Esophagus muscularis mucosa (tissue), 4 donors: ENCODE measurements at places on chromosomes 16 and 17. TPM values are rescaled to one million over a fixed set of nuclear protein-coding genes. Genes with fewer than 3 reads are reported as not detected.

Gene PPP1R27
- not detected for total RNA-seq

Gene GEMIN4
- 21.2 TPM for total RNA-seq

Gene CCL16
- not detected for total RNA-seq

Gene TRIM25
- total RNA-seq, result 19.9 TPM

Gene CUEDC1
- 51.9 TPM for total RNA-seq

GRCh38 chr17:74404218-74404617 is 27.7 kb upstream of the GPRC5C start:
- H3K36me3 ChIP-seq, result no peaks in the 10 kb centered on the region
- DNase-seq, result no peak
- no peaks in the 10 kb centered on the region for H3K4me1 ChIP-seq

- H3K36me3 ChIP-seq, result no peaks in the 10 kb centered on the region
- no peaks in the 10 kb centered on the region for H3K27me3 ChIP-seq
- H3K4me1 ChIP-seq, result no peaks in the 10 kb centered on the region
- no peak overlapping the region for H3K27ac ChIP-seq
- no peak for DNase-seq
These were observed 8.7 kb upstream of the ZNF469 start for GRCh38 chr16:88373927-88374492.

GRCh38 chr17:32852811-32853210 is 24.1 kb downstream of the MYO1D start:
- no peak for DNase-seq
- H3K36me3 ChIP-seq, result no peaks in the 10 kb centered on the region
- H3K4me3 ChIP-seq, result no peak overlapping the region
- no peaks in the 10 kb centered on the region for H3K4me1 ChIP-seq

DNA sequence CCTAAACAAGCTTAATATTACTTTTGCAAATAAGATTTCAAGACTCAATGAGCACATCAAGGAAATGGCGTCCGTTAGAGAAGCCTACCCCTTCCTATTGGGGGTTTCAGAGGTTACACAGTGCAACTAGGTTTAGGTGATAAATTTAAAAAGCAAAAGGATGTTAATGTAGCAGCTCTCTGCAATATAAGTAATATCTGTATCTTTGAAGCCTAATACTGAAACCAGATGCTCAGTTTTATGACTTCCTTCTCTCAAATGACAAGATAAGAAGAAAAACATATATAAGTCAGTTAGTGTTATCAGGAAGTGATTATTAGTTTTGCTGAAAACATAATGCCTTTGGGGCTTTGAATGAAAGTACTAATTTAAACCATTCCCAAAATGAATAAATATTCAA is 54.3 kb upstream of the MED13 start:
- no peaks in the 10 kb centered on the region for H3K4me1 ChIP-seq
- no peaks in the 10 kb centered on the region for H3K27me3 ChIP-seq
- H3K27ac ChIP-seq, result no peak overlapping the region
- H3K4me3 ChIP-seq, result no peak overlapping the region

GRCh38 chr17:30429155-30429554 is 48.1 kb upstream of the GOSR1 start:
- H3K4me3 ChIP-seq, result no peak overlapping the region
- peak overlapping the region; percentile 66 for H3K27ac ChIP-seq
- DNase-seq, result no peak
- no peaks in the 10 kb centered on the region for H3K27me3 ChIP-seq

DNA sequence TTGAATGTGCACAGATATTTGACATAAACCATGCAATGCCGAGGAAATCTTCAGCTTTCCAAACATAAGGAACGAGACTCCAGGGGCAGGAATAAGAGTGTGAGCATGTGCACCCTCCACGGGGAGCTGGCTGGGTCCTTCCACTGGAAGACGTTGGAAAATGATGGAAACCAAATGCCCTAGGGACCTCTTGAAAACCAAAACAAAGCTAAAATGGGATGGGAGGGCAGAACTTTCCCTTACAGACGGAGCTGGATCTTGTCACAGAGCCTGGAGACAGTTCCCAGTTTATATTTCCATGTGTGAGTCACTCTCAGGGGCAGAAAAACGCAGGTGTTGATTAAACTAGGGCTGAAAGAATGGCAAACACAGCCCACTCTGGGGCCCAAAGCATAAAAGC is 34.4 kb upstream of the DNAH17 start:
- H3K27me3 ChIP-seq, result no peaks in the 10 kb centered on the region
- peaks cover 21% of the 10 kb centered on the region for H3K4me1 ChIP-seq
- no peaks in the 10 kb centered on the region for H3K36me3 ChIP-seq
- H3K4me3 ChIP-seq, result no peak overlapping the region

DNA sequence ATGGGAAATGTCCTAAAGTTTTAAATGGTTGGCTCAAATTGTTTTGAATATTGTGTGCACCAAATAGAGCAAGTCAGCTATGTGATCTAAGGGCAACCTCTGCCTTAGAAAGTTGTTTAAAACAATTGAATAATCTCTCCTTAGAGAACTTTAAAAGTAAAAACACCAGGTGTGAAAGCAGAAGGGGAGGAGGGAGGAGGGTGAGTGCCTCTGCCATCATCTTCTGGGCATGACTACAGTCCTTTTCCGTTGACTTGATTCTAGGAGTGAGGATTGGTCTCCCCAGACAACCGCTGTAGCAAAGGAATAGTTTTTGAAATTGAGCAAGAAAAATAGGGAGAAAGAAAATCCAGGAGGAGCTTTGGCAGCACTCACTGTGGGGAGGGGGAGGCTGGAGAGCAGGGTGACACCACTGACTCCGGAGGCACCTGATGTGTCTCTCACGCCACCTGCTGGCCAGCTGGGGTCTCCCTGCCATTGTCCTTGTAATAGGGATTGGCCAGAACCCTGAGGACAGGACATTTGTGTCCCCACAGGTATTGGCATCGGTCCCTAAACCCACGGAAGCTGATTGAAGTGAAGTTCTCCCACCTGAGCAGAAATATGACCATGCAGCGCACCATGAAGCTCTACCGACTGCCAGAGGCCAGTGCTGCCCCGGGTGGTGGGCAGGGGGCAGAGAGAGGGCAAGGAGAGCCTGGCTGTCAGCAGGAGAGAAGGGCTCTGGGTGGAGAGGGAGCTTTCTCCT is 33.3 kb downstream of the PLCD3 start:
- peaks cover 44% of the 10 kb centered on the region for H3K4me1 ChIP-seq
- peaks cover 82% of the 10 kb centered on the region for H3K36me3 ChIP-seq
- H3K4me3 ChIP-seq, result no peak overlapping the region
- no peaks in the 10 kb centered on the region for H3K27me3 ChIP-seq
- peak; percentile 96 for DNase-seq
- H3K27ac ChIP-seq, result peak overlapping the region; percentile 91

GRCh38 chr17:11707586-11707985 is 109.3 kb downstream of the DNAH9 start:
- H3K4me3 ChIP-seq, result no peak overlapping the region
- H3K4me1 ChIP-seq, result no peaks in the 10 kb centered on the region
- H3K27ac ChIP-seq, result no peak overlapping the region
- H3K36me3 ChIP-seq, result no peaks in the 10 kb centered on the region

GRCh38 chr17:12256380-12256995 is 235.8 kb downstream of the MAP2K4 start:
- H3K4me1 ChIP-seq, result peaks cover 41% of the 10 kb centered on the region
- H3K4me3 ChIP-seq, result no peak overlapping the region
- H3K27me3 ChIP-seq, result no peaks in the 10 kb centered on the region
- no peaks in the 10 kb centered on the region for H3K36me3 ChIP-seq
- DNase-seq, result no peak
- peak overlapping the region; percentile 49 for H3K27ac ChIP-seq

- no peak for DNase-seq
- no peak overlapping the region for H3K4me3 ChIP-seq
- H3K36me3 ChIP-seq, result no peaks in the 10 kb centered on the region
- H3K27ac ChIP-seq, result no peak overlapping the region
- H3K27me3 ChIP-seq, result no peaks in the 10 kb centered on the region
These were observed 120.2 kb upstream of the XYLT1 start for GRCh38 chr16:17590711-17591654.

- H3K4me3 ChIP-seq, result no peak overlapping the region
- H3K27ac ChIP-seq, result no peak overlapping the region
- no peaks in the 10 kb centered on the region for H3K36me3 ChIP-seq
- no peak for DNase-seq
- no peaks in the 10 kb centered on the region for H3K4me1 ChIP-seq
These were observed 62.7 kb downstream of the CDYL2 start for GRCh38 chr16:80741724-80742123.

GRCh38 chr16:48365025-48365600 is 20.1 kb downstream of the SIAH1 start:
- no peak for DNase-seq
- H3K36me3 ChIP-seq, result peaks cover 9% of the 10 kb centered on the region
- peak overlapping the region; percentile 86 for H3K27ac ChIP-seq
- H3K4me3 ChIP-seq, result peak overlapping the region; percentile 67

DNA sequence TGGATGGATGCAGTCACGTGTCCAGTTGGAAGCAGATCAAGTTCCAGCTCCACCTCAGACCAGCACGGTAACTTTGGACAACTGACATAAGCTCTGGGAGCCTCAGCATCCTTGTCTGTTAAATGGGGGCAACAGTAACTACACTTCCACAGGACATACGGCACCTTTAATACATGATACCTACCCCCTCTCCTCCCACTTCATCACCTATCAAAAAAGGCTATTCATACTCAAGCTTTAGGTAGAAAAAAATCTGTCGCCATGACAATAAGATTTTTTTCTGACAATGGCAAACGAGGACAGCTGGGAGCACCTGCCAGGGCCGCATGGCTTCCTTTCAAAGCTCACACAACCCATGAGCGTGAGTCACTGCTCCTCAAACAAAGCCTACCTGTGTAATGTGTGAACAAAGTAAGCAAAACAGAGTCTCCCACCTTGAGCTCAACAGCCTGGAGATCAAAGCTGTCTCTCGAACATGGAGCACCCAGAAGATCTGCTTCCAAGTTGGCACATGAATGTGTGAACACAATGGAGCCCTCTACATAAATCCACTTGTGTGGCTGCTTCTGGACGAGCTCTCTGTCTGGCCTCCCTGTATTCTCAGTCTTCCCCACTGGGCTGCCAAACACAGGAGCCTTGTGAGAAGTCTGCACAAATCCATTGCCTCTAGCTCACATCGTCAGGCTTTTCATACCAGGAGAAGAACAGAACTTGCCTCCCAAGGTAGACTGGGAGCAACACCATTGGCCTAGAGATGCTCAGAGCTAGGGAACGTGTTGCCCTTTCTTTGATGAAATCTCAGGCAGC is 459.7 kb downstream of the SOX9 start:
- no peaks in the 10 kb centered on the region for H3K27me3 ChIP-seq
- H3K27ac ChIP-seq, result no peak overlapping the region
- no peaks in the 10 kb centered on the region for H3K4me1 ChIP-seq

DNA sequence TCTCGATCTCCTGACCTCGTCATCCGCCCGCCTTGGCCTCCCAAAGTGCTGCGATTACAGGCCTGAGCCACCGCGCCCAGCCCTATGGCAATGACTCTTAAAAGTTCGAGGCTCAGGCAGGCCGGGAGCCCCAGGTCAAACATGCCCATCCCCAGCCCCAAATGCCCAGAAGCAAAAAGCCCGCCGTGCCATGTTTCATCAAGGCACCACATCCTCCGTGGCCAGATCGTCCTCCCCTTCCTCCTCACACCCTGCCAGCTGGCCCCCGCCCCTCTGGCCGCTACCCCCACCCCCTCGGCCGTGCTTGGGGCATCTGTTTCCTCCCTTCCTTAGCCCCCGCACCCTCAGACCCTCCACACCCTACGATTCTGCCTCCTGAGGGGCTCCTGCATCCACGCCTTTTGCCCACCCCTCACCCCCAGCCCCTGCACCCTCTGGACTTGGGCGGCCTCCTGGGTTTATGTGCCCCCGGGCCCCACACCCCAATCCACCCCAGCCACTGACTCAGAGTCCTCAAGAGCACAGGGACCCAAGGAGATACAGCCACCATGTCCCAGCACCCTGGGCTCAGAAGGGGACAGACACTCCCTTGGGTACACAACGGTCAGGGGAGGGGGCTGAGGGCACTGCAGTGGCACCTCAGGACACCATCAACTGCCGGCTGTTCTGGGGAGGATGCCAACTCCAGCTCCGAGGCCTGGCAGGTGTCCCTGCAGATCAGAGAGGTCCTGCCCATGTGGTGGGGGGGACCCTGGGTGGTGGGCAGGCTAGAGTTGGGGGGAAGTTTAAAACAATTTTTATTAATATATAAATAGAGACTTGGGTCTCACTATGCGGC is 7.1 kb downstream of the CTRB1 start:
- no peak for DNase-seq
- peaks cover 24% of the 10 kb centered on the region for H3K27me3 ChIP-seq
- no peaks in the 10 kb centered on the region for H3K4me1 ChIP-seq
- no peak overlapping the region for H3K27ac ChIP-seq
- H3K4me3 ChIP-seq, result no peak overlapping the region

DNA sequence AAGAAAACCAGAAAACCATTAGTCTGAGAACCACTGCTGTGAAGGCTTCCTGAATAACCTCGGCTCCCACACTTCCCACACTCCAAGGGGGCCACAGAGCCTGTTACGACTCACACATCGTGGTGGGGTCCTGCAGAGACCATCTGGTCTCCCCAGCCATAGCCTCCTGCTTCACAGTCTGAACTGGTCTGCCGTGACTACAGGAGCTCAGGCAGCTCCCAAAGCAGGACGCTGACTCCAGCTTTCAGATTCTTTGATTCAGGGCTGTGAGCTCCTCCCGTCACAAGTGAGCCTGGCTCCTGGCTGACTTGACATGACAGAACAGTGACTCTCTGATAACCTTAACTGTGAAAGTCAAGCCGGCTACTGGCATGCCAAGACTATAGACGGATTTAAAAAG is 37.8 kb downstream of the CYB5D2 start:
- H3K27me3 ChIP-seq, result no peaks in the 10 kb centered on the region
- no peak for DNase-seq
- no peak overlapping the region for H3K27ac ChIP-seq
- peaks cover 100% of the 10 kb centered on the region for H3K36me3 ChIP-seq
- no peak overlapping the region for H3K4me3 ChIP-seq

GRCh38 chr17:64244165-64244564 is 18.9 kb downstream of the TEX2 start:
- H3K27me3 ChIP-seq, result no peaks in the 10 kb centered on the region
- no peak overlapping the region for H3K4me3 ChIP-seq
- peaks cover 21% of the 10 kb centered on the region for H3K4me1 ChIP-seq
- H3K36me3 ChIP-seq, result no peaks in the 10 kb centered on the region
- H3K27ac ChIP-seq, result no peak overlapping the region

DNA sequence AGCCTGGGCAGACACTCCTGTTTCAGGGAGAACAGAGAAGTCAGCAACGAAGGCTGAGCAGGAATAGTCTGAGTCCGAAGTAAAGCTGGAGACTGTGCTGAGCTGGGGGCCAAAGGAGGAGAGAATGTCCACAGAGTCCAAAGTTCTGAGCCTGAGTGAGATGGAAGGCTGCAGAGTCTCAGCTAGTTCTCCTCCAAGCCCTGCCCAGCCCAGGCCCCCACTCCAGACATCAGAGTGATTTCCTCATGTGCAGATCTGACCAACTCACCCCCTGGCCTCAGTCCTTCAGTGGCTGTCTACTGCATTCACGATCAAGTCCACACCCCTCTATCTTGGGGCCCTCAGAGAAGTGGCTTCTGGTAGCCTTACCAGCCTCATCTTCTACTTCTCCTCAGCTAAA is 21.6 kb downstream of the SLC13A5 start:
- H3K4me3 ChIP-seq, result no peak overlapping the region
- H3K27me3 ChIP-seq, result no peaks in the 10 kb centered on the region
- no peak for DNase-seq
- no peaks in the 10 kb centered on the region for H3K36me3 ChIP-seq
- H3K27ac ChIP-seq, result no peak overlapping the region
- no peaks in the 10 kb centered on the region for H3K4me1 ChIP-seq

GRCh38 chr17:78130437-78131101 is at the start of gene TMC8:
Gene TMC8, plus strand, starts transcription at chr17:78130771. Its CDS starts 818 bp downstream, at chr17:78131589.
- no peak for DNase-seq
- H3K36me3 ChIP-seq, result peaks cover 6% of the 10 kb centered on the region
- H3K4me1 ChIP-seq, result peaks cover 54% of the 10 kb centered on the region
